ENCODE measurements at places on chromosomes 12 and 14.

DNA sequence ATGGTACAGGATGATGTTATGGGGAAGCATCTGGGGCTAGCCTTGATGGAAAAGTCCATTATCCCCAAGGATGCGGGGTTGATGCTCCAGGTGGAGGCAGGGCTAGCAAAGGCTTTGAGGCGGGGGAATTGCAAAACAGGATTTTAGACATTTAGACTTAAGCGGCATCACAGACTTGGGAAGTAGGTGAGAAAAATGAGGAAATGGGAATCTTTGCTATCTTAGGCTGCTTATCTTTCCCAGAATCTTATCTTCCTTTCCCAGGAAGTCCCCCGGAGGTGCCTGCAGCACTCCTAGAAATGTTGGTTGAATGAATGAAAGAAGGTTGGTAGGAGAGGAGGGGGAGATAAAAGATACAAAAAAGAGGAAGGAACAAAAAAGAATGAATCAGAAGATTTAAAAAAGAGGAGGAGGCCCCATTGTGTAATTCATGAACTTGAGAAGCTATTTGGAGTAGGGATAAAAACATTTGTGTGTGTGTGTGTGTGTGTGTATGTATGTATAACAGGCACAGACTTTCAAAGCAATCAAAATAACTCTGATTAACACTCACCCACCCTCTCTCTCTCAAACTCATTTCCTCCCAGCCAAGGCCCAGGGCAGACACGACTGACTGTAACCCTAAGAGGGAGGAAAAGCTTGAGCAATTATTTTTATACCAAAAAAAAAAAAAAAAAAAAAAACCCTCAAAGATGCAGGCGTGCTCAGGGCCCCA lies 62.5 kb upstream of the TBX3 start:
- DNase-seq = no peak

DNA sequence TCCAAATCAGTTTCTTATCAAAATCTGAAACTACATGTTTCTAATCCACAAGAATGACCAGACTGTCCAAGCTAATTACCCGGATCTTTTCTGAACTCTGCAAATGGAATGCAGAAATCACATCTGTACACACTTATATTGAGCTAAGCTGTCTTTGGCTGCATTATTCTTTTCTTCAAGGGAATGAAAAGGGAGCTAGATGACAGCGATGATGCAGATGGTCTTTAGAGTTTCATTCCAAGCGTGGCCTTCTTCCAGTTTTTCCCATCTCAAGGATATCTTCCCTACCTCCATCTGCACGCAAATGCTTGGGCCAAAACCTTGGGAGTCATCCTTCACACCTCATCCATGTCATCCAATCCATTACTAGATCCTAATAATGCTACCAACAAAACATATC lies 12.6 kb downstream of the KCNH5 start:
- DNase-seq = no peak

GRCh38 chr12:52760623-52761022 lies 16.5 kb downstream of the KRT76 start:
- DNase-seq = no peak

- peak; percentile 78 for DNase-seq
Observed at GRCh38 chr12:118979763-118980406, 1.5 kb upstream of the SRRM4 start.
